ENCODE measurements at places on chromosomes 4 and X.

- no peak for DNase-seq
Observed at GRCh38 chr4:5924461-5925125, 31.7 kb upstream of the CRMP1 start.

- no peak for DNase-seq
Observed at GRCh38 chr4:1746919-1747602, 25.7 kb downstream of the TACC3 start.

DNA sequence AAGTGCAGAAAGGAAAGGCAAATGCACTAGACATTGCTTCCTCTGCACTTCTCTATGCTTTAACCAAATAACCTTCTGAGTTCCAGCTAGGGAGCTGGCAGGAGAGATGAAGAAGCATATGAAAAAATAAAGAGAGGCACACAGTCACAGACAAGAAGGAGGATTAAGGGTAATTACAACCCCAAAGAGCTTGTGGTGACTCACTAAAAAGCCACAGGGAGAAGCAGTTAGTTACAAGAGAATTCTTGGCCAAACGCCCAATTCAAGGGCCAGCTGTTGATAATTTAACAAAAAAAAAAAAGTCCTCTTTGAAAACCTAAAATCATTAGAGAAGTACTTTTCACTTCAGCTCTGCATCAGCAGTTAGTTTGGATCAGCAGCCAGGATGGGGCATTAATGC is 478.0 kb downstream of the KCNIP4 start:
- no peak for DNase-seq

GRCh38 chrX:39427906-39428305 is 626.6 kb downstream of the MID1IP1 start:
- no peak for DNase-seq

Measured in CD8-positive, alpha-beta T cell (primary cell).